Adipocyte (in vitro differentiated cells): ENCODE measurements at places on chromosomes 1 and 21.

DNA sequence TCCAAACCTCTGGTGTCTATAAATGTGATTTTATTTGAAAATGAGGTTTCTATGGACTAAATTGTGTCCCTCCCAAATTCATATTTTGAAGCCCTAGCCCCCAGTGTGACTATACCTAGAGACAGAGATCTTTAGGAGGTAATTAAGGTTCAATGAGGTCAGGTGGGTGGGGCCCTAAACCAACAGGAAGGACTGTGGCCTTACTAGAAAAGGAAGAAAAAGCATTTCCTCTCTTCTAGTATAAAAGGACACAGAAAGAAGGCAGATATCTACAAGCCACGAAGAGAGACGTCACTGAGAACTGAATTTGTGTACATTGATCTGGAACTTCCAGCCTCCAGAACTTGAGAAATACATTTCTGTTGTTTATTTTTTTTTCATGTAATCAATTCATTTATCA is 123.1 kb upstream of the RUNX1 start:
- no peak for DNase-seq

GRCh38 chr21:15520811-15521643 is 208.8 kb upstream of the USP25 start:
- DNase-seq = peak; percentile 3

DNA sequence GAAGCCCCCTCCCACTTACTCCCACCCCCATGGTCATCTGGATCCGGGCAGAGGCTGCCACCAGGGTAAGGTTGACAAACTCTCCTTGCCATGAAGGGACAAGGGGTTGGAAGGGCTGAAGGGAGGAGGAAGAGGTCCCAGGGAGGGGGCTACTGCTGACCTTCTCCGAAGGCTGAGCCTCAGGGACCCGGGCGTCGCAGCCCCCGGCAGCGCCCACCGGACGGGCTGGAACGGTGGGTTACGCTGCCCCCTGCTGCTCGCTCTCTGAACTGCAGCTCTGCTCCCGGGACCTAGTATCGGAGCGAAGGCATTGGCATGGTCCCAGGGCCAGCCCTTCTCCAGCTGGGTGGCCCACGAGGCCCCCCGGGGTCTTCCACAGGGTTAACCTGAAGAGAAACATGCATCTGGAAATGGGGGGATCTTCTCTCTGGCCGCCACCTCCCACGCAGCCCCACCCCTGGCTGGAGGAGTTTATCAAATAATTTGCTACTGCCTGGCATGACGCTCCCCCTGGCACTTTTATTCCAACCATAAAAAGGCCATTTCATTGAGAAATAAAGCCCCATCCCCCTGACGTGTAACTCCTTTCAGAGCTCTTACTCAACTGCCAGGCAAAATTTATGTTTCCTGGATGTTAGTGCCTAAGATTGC is 70.4 kb upstream of the TARDBP start:
- DNase-seq = peak; percentile 69

DNA sequence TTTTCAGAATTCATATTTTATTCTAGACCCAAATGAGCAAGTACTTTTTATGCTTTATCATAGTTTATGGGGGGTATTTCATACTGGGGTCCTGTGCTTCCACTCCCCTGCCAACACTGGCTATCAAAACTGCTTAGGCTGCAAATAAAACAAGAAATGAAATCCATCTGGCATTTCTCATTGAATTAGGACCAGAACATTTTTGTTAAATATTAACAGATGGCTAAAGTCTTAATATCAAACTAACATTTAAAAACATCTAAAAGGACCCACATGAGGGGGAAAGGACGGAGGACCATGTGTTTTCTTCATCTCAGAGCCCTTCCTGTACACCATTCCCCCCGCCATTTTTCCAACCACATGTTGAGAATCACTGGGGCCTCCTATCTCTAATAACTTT is 167.5 kb upstream of the C1orf105 start:
- DNase-seq = no peak

- DNase-seq = peak; percentile 53
These were observed 35.3 kb upstream of the RALGPS2 start for GRCh38 chr1:178689769-178690168.

GRCh38 chr1:225811622-225812487 is 1.9 kb downstream of the EPHX1 start:
- peak; percentile 20 for DNase-seq

DNA sequence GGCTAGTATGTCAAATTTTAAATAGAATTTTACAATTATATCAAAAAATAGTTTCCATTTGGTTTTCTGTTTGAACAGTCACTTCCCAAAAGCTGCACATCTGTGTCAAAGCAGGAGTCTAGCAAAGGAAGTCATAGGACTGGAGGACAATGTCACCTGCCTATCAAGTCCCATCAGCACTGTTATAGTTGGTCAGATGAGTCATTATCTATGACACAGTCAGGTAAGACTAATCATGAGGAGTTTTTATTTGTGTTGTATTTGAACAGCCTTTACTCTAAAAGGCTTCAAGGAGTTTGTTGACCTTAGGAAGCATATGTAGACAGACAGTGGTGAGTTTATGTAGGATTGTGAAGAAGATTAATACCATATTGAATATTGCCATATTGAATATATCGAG is 74.2 kb upstream of the QSOX1 start:
- DNase-seq = no peak

DNA sequence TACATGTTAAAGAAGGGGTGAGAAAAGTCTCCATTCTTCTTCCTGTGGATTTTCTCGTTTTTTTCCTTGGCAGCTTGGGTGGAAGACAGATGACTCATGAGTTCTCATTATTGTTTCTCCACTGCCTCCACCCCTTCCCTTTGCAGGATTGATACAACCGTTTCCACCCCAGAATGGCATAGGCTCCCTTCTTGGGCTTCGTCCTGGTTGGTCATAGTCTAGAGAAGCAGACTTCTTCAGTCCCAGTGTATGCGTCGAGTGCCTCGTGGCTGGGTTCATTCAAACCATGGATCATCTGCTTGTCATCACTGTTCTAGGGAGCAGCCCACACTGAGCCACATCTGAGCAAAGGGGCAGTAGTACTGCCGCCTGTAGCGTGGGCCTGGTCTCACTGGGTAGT is 13.7 kb downstream of the PTGFRN start:
- DNase-seq = no peak

- DNase-seq = peak; percentile 63
These were observed 8.0 kb downstream of the ELOA start for GRCh38 chr1:23751050-23751814.

GRCh38 chr1:192724670-192725069 is 84.2 kb upstream of the RGS2 start:
- DNase-seq = peak; percentile 60

DNA sequence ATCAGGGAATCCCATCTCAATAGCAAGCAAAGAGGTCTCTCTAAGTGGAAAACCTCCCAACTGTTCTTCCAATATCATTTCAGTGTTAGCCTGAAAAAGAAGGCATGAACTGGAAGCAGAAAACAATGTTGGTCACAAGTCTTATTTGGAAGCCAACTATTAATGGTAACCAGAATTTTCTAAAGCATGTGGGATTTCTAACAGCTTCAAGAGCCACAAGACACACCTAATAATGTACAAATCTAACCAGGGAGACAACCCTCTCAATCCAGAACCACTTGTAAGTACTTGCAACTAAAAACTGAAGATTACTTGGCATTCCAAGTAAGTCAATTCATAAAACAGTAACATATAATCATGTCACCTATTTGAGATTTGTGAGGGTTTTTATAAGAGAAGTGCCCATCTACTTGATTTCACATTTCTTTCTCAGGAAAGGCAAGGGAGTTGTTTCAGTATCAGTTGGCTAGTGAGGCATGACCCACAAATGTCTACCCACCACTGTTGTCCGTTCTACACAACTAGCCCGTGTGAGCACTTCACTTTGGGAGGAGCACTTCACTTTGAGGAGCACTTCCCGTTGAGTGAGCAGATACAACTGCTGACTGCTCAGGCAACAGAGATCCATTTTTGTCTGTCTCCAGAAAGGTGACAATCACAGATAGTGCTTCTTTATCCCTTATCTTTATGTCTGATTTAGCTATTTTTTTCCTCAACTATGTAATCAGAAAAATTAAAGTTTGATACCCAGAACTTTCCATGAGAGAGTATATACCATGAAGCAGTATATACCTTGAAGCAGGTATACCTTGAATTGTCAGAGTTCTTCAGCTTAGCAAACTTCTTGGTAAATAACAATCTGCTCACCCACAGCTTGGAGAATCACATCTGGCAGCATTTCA is 11.1 kb downstream of the STX6 start:
- no peak for DNase-seq

DNA sequence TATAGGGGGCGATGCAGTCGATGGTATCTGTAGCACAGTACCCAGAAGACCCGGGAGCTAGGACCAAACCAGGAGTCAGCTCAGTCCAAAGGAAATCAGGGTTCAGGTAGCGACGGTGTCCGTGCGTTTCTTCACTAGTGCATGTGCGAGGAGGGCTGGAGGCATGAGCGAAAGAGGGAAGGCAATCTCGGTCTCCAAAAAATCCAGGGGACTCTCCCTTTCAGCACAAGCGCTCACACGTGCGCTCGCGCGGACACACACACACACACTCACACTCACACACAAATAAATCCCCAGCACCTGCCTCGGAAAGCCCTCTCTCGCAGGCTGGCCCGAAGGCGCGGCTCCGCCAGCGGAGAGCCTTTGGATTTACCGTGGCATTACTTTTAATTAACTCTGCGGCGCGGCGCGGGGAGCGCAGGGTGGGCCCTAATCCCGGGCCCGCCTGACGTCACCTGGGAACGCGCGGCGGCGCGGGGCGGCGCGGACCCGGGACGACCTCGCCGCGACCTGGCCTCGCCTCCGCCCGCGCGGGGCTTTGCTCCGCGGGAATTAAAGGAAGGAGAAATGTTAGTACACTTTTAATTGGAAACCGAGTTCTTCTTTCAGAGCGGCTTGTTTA is 121.2 kb downstream of the LMX1A start:
- no peak for DNase-seq

GRCh38 chr1:154784924-154785531 is 85.1 kb downstream of the KCNN3 start:
- no peak for DNase-seq

DNA sequence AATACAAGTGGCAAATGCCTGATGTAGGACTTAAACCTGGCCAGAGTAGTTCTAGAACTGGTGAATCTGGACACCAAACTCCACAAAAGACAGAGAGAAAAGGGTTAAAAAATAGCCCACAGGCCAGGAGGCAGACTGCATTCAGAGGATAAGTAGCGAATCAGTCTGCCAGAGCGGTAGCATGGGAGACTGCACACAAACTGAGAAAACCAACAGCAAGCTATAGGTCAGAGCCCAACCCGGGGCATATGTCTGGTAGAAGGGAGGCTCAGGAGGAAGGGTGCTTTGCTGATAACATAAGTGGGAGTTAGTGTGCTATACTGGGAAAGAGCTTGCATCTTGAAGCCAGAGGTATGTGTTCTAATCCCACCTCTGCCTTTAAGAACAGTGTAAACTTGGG is 4.0 kb downstream of the LRRC53 start:
- DNase-seq = no peak

DNA sequence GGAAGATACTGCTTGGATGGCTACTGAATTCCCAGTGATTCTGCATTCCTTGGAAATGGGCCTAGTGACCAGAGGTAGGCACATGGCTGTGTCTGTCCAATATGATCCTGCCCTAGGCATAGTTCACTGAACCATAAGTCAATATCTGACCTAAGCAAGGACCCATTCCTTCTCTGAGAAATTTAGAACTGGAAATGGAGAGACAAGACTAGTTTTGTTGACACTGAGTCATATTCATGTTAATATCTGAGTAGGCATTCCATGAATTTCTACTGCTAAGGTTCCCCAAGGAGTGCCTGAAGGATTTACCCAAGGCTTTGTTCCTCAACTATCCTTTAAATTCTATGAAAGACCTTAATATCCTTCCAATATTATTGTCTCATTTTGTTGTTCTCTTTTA is 329.8 kb upstream of the BEND5 start:
- peak; percentile 3 for DNase-seq

DNA sequence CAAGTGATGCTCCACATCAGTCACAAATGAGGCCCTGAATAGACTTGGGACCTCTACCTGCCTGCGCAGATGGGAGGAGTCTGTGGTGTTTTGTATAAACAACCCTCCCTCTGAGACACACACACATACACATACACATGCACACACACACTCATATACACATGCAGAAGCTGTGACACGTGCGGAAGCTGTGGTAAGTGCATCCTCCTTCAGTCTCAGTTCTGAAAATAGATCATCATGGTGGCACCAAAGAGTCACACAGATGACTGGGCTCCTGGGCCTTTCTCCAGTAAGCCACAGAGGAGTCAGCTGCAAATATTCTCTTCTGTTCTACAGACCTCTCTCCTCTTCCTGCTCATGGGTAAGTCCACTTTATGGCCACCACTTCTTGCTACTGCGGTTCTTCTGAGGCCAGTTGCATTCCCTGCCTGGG is at the start of gene LY9:
LY9 (plus strand) TSS at position 224 of the 433 bp plus-strand sequence; CDS start at position 238, 14 bp downstream.
- no peak for DNase-seq

DNA sequence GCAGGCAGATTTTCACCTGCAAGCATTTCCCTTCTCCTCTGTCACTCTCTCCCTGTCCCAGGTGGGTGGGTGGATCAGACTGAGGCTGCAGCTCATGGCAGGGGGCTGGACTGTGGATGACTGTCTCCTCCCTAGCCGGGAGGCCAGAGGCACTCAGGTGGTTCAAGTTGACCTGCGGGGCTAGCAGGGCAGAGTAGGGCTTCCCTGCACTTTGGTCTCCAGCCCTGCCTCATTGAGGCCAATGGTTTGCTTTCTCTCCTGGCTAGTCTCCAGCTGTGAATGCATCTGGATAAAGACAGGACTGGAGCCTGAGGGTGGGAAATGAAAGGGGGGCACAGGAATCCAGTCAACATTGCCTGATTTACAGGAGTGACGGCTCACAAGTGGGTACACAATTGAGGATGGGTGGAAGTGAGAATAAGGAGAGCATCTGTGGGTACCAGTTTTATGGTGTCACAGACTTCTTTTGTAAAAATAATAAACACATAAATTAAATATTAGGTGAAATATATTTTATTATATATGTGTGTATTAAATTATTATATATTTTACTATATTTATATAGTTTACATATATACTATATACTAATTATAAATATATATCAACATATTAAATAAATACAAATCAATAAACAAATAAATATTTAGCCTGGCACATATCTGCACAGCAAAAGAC is 25.6 kb downstream of the RUNX1 start:
- DNase-seq = no peak

DNA sequence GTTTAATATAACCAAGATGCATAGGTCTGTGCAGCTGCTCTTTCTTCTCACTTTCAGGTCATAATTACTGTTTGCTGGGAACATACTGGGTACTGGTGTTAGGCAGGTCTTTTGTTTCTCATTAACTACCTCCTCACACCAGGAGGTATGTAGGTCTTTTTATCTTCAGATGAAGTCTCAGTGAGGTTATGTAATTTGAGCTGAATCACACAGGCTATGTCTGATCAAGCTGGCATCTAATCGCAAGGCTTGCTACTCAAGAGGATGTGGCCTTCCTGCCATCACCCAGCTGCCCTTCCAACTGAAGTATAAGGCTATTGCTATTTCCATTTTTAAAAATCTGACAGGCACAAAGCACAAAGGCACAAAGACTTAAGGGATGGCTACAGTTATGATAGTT is 96.4 kb downstream of the RUNX1 start:
- no peak for DNase-seq
